Psoas muscle (tissue), 8 donors: ENCODE measurements at places on chromosomes 4 and X. TPM values are rescaled to one million over a fixed set of nuclear protein-coding genes. Genes with fewer than 3 reads are reported as not detected.
A peak's percentile ranks its signal among the peaks of the same experiment; 100 is the strongest.

PSAPL1 gene
- not detected for total RNA-seq

CHIC2 gene
- 8.6 TPM for total RNA-seq

MSANTD1 gene
- 0.53 TPM for total RNA-seq

LIMCH1 gene
- 279 TPM for total RNA-seq

OR13H1 gene
- total RNA-seq: not detected

CORIN gene
- total RNA-seq: 0.06 TPM

TFE3 gene
- total RNA-seq: 18.1 TPM

KIAA0232 gene
- total RNA-seq: 57.5 TPM

GRCh38 chr4:8537041-8537461 is 43.1 kb upstream of the GPR78 start:
- H3K4me1 ChIP-seq: no peaks in the 10 kb centered on the region
- H3K27ac ChIP-seq: no peak overlapping the region
- H3K27me3 ChIP-seq: no peaks in the 10 kb centered on the region
- DNase-seq: peak; percentile 30

DNA sequence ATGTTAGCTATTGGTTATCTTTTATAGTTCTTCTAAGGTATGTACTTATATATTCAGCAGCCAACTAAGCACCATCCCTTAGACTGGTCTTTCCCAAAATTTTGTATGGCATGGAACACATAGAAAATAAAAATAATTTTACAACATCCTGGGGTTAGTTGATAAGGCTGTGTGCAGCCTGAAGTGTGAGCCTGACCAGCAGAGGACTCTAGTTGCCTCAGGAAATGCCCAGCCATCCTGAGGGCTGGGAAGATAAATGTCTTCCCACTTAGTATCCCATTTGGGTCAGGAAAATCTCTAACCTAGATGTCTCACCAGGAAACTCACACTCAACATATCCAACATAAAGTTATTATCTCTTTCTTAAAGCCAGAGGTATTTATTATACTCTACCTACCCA is 251.4 kb upstream of the POF1B start:
- DNase-seq: no peak
- H3K4me3 ChIP-seq: no peak overlapping the region
- H3K27ac ChIP-seq: no peak overlapping the region
- no peaks in the 10 kb centered on the region for H3K4me1 ChIP-seq
- no peaks in the 10 kb centered on the region for H3K27me3 ChIP-seq

GRCh38 chr4:185536411-185536709 is 1.1 kb upstream of the PDLIM3 start:
- peak overlapping the region; percentile 90 for H3K4me3 ChIP-seq
- H3K27ac ChIP-seq: peak overlapping the region; percentile 99
- DNase-seq: peak; percentile 43
- peaks cover 10% of the 10 kb centered on the region for H3K4me1 ChIP-seq

- no peak for DNase-seq
- H3K4me1 ChIP-seq: no peaks in the 10 kb centered on the region
- H3K27me3 ChIP-seq: no peaks in the 10 kb centered on the region
- no peak overlapping the region for H3K27ac ChIP-seq
- H3K4me3 ChIP-seq: no peak overlapping the region
Observed at GRCh38 chr4:28092610-28093009, 1232.0 kb downstream of the STIM2 start.

GRCh38 chrX:30874851-30875250 is 14.2 kb downstream of the TAB3 start:
- H3K4me1 ChIP-seq: no peaks in the 10 kb centered on the region
- H3K4me3 ChIP-seq: no peak overlapping the region
- H3K36me3 ChIP-seq: peaks cover 8% of the 10 kb centered on the region
- no peaks in the 10 kb centered on the region for H3K27me3 ChIP-seq
- no peak overlapping the region for H3K27ac ChIP-seq

DNA sequence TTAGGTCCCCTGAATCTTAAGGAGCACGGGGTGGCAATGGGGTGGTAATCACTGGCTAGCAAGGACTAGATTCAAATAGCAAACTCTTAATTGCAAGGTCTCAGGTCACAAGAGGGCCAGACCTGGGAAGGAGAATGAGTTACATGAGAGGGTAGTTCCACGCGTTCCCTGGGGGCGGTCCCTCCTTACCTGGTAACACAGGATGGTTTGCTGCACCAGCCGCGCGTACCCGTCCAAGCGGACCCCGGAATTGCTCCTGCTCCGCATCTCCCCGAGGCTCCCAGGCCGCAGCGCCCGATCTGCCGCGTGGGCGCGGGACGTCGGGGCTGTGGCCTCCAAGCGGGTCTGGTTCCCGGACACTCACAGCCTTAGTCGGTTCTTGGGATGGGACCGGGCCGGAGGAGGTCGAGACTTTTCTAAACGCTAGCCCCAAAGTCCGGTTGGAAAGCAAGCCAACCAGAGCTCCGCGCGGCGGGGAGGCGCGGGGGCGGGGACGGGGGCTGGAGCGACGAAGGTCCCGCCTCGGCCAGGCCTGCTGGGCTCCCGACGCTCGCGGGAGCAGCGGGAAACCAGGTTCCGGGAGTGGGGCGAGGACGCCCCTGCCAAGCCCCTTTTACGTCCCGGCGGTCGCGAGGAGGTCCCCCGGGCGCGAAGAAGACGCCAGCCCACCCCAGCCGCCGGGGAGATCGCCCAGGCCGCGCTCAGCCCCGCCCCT is at the start of gene PHKA2:
Gene PHKA2, minus strand, starts transcription at position 449 of the 715 bp plus-strand sequence. Its CDS starts 182 bp downstream, at position 267.
- peak; percentile 77 for DNase-seq
- H3K36me3 ChIP-seq: no peaks in the 10 kb centered on the region
- H3K4me1 ChIP-seq: peaks cover 3% of the 10 kb centered on the region
- H3K27me3 ChIP-seq: no peaks in the 10 kb centered on the region

GRCh38 chrX:48468247-48468671 is 1.8 kb downstream of the SLC38A5 start:
- H3K36me3 ChIP-seq: no peaks in the 10 kb centered on the region
- DNase-seq: no peak
- no peaks in the 10 kb centered on the region for H3K27me3 ChIP-seq
- H3K4me3 ChIP-seq: peak overlapping the region; percentile 5
- no peaks in the 10 kb centered on the region for H3K4me1 ChIP-seq

DNA sequence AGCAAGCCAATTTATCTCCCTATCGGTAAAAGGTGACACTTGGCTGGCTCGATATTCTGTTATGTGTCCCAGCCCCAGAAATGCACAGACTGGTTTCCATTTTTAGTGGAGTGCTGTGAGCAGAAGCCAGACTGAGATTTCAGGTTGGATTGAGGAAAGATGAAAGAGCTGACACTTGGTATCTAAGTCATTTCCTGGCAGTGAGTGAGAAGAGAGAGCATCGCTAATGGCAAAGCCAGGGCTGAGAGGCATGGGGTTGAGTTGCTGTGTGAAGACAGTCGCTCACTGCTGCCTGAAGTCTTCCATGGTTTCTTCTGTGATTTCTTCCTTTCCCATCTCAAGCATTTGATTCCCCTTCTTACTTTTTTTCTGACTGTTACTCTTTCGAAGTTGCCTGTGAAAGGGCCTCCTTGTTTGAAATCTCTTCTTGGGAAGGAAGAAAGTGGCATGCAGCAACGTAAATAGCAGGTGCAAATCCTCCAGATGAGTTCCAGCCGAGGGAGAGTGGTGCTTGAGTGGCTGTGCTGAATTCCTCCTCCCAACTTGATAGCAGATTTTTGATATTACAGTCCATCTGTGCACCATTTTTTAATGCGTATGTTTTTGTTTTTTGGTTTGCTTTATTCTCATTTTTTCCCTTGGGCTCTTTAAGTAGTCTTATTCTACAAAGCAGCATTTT is 109.2 kb upstream of the LIMCH1 start:
- H3K4me1 ChIP-seq: peaks cover 60% of the 10 kb centered on the region
- H3K27ac ChIP-seq: peak overlapping the region; percentile 66
- peak overlapping the region; percentile 12 for H3K4me3 ChIP-seq
- no peaks in the 10 kb centered on the region for H3K36me3 ChIP-seq
- DNase-seq: no peak
- H3K27me3 ChIP-seq: no peaks in the 10 kb centered on the region

DNA sequence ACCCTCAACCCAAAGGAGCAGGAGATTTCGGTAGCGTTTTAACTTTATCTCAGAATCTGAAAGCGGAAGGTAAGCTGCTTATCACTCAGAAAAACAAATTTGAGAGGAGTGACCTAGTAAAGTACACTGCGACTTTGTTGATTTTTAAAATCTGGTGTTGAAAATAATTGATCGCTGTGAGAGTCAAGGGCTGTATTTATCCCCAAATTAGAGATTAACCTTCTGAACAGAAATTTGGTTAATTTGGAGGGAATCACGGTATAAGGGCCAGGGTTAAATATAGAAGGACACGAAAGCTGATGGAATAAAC is 212 bp downstream of the CLCN4 start:
- no peak for DNase-seq
- H3K4me1 ChIP-seq: no peaks in the 10 kb centered on the region
- peak overlapping the region; percentile 63 for H3K4me3 ChIP-seq
- peak overlapping the region; percentile 83 for H3K27ac ChIP-seq
- H3K27me3 ChIP-seq: no peaks in the 10 kb centered on the region

DNA sequence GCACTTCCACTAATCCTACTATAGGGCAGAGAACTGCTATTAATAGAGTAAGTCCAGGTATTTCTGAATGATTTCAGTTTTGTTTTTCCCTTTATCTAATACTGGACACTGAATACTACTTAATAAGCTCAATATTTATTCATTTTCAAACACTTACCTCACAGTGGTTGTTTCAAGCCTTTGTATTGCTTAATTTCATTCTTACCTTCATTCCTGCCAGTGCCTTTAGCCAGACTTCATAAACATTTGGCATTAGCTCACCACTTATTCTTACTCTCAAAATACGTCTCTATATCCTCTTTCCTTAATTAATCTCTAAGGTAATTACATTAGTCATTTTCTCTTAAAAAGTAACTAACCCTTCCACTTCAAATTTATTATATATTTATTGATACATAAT is 18.8 kb upstream of the CORIN start:
- no peak overlapping the region for H3K27ac ChIP-seq
- DNase-seq: no peak
- no peaks in the 10 kb centered on the region for H3K4me1 ChIP-seq
- peaks cover 11% of the 10 kb centered on the region for H3K36me3 ChIP-seq

DNA sequence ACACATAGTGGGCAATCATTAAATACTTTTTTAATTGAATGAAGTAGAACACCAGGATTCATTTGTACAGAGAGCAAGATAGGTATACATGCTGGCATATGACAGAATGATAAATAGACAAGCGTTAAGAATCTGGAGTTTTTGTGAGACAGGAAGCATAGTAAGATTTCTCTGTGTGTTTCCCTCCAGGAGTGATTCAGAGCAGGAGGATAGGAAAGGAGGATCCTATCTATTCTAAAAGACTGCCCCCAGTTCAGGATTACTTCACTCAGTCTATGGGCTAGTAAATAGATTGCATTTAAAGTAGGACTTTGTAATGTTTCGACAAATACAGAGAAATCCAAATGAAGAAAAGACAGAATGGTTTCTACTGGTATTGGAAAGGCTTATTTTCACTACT is 423.7 kb downstream of the PDGFC start:
- no peak overlapping the region for H3K4me3 ChIP-seq
- DNase-seq: no peak
- H3K36me3 ChIP-seq: no peaks in the 10 kb centered on the region
- no peaks in the 10 kb centered on the region for H3K4me1 ChIP-seq
- H3K27me3 ChIP-seq: no peaks in the 10 kb centered on the region

GRCh38 chrX:106894978-106895452 is 8.1 kb downstream of the RIPPLY1 start:
- no peak for DNase-seq
- no peaks in the 10 kb centered on the region for H3K27me3 ChIP-seq
- no peaks in the 10 kb centered on the region for H3K4me1 ChIP-seq
- H3K36me3 ChIP-seq: no peaks in the 10 kb centered on the region

- H3K4me3 ChIP-seq: no peak overlapping the region
- no peak overlapping the region for H3K27ac ChIP-seq
- H3K27me3 ChIP-seq: no peaks in the 10 kb centered on the region
- no peak for DNase-seq
Observed at GRCh38 chr4:106951891-106952290, 84.2 kb downstream of the DKK2 start.

DNA sequence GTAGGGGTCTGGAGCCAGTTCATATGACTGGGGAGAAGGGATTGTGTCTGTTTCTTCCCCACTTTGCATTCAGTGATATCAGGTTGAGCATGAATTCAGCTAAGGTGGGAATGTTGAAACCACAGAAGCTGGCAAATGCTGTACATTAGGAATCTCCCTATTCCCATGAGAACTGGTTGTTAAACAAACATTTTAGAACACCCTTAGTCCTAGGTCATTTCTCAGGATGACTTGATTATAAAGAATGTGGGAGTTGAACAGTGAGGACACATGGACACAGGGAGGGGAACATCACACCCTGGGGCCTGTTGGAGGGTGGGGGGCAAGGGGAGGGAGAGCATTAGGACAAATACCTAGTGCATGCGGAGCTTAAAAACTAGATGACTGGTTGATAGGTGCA is 62.6 kb upstream of the LIMCH1 start:
- H3K27ac ChIP-seq: no peak overlapping the region
- no peaks in the 10 kb centered on the region for H3K27me3 ChIP-seq
- no peak overlapping the region for H3K4me3 ChIP-seq
